Posterior cingulate gyrus (tissue), 11 donors: ENCODE measurements at places on chromosomes 1 and 21.

- DNase-seq = no peak
Measured at GRCh38 chr1:107993920-107994319, 28.9 kb upstream of the VAV3 start.

GRCh38 chr1:13828454-13829151, 128.6 kb downstream of the PRDM2 start:
- DNase-seq = no peak

- DNase-seq = no peak
Measured at GRCh38 chr21:16811011-16811410, 701.8 kb upstream of the CXADR start.

- DNase-seq = no peak
Measured at GRCh38 chr1:200103966-200104583, 76.6 kb downstream of the NR5A2 start.

- no peak for DNase-seq
Measured at GRCh38 chr21:45286671-45287437, 841 bp downstream of the POFUT2 start.

DNA sequence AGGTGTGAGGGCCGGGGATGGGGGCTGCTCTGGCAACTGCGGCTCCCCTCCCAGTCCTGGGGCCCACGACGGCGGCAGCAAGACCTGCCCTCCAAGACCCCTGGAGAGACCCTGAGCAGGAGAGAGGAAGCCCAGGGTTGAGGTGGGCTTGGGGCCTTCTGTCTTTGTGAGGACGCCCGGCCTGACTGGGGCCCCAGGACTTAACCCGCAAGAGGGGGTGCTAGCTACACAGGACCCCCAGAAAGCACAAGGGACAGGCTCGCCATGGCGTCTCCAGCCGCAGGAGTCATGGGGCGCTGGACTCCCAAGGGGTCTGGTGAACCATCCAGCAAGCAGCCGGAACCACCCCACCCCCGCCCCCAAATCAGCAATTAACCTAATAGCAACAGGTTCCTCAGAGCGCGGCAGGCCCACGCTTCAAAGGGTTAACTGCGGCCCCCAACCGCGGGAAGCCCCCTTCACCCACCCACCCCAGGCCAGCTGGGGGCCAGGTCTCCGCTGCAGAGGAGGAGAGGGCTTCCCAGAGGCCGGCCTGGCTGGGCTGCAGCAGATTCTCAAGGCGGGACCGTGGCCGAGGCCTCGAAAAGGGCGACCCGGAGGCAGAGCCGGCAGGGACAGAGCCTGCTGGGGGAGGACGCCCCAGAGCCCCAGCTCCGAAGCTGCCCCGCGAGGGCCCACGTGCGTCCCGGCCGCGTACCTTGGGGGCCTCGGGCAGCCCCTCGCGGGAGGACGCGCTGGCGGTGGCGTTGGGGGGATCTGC, 525 bp downstream of the C1QTNF12 start:
- DNase-seq = no peak

DNA sequence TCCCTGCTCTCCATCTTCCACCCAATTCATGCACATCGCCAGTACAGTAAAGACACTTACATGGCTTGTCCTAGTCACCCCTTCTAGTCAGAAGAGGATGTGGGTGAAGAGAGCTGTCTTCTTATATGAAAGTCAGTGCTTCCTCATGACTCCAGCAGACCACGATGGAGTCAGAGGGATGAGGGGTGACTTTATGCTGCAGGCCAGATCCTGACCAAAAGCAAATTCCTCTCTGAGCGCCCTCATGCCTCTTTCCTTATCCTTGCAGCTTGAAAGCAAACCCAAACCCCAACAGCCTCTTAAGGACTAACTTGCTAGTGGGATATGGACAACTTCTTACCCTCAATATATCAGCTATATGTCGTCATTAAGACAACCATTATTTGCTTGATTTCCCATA, 348.2 kb upstream of the DUSP10 start:
- DNase-seq = no peak

DNA sequence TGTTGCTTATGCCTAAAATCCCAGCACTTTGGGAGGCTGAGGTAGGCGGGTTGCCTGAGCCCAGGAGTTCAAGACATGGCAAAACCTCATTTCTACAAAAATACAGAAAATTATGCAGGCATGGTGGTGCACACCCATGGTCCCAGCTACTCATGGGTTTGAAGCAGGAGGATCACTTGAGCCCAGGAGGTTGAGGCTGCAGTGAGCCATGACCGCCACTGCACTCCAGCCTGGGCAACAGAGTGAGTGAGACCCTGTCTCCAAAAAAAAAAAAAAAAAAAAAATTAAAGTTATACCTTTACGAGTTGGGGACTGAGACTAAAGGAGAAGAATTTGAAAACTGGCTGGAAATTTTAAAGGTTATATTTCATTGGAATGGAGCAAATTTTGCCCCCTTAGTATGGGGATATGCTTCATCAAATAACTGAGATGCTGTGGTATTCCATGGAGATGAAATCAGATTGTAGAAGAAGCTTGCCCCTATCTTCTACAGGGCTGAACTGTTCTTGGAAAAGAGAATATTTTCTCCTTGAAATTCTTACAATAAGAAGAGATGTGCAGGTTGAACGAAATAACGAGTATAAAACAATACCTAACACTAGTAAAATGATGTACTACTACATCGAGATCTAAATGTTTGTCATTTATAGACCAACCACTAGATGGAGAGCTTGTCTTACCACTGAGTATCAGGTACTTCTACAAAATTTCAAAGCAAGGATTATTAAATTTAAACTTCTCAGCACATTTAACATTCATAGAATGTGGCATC, 34.9 kb upstream of the SCYL3 start:
- DNase-seq = no peak

- DNase-seq = no peak
Measured at GRCh38 chr21:15096146-15096545, 31.3 kb upstream of the NRIP1 start.

DNA sequence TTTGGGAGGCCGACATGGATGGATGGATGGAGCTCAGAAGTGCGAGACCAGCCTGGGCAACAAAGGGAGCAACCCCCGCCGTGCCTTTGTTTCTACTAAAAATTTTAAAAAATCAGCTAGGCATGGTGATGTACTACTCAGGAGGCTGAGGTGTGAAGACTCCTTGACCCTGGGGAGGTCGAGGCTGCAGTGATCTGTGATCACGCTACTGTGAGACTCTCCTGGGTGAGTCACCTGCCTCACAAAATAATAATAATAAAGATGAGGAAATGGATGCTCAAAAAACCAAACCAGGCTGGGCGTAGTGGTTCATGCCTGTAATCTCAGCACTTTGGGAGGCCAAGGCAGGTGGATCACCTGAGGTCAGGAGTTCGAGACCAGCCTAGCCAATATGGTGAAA, 19.2 kb downstream of the DSTYK start:
- DNase-seq = no peak

- DNase-seq = peak; percentile 84
Measured at GRCh38 chr1:32892368-32893197, 6.3 kb downstream of the HPCA start.

DNA sequence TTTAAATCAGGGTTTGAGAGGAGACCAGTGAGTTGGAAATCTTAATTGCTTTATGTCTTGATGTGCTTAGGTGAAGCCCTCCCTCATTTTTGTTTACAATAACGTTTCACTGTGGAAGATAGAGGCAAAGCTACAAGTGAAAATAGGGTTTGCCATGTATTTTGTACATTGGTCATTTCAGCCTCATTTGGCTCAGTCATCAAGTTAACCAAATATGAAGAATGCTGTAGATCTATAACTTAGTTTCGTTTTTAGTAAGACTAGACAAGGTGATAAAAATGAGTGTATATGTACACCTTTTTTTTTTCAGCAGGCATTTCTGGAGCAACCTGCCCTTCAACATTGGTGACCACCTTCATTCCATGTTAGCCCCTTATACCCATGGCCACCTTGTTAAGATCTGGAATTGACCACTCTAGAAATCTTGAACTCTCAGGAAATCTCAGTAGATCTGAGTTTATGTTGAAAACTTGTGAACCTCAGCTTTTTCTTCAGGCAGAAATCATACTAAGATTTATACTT, 2.9 kb downstream of the NFYC start:
- no peak for DNase-seq

- no peak for DNase-seq
Measured at GRCh38 chr1:219427989-219428388, 184.9 kb downstream of the ZC3H11B start.

- no peak for DNase-seq
Measured at GRCh38 chr1:19057182-19057779, 100.8 kb upstream of the IFFO2 start.

- no peak for DNase-seq
Measured at GRCh38 chr1:57421806-57422205, 2.1 kb downstream of the DAB1 start.

GRCh38 chr1:183330335-183330734, 87.8 kb downstream of the NMNAT2 start:
- no peak for DNase-seq

- DNase-seq = no peak
Measured at GRCh38 chr1:58780411-58780810, 3.4 kb downstream of the JUN start.

- DNase-seq = peak; percentile 24
Measured at GRCh38 chr1:199082778-199083389, 444.0 kb downstream of the PTPRC start.

DNA sequence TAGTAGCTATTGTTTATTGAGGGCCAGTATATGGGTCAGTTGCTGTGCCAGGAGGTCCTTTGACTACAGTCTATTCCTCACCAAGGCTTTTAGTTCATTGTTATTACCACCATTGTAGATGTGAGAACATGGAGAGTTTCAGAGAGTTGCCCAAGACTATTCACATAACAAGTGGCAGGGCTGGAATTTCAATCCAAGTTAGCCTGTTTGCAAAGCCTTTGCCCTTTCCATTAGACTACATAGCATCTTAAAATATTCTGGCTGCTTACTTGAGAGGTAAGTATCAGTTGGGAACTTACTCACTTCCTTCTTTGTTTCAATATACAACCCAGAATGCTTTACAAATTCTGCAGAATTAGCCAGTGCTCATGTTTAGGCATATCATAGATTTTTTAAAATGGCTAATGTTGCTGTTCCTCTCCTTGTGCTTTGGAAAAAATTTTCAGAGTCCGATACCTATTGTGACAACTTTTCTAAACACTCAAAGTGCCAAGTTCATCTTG, 141.2 kb downstream of the FGGY start:
- DNase-seq = no peak

- no peak for DNase-seq
Measured at GRCh38 chr1:173100476-173101107, 49.9 kb upstream of the TNFSF18 start.

DNA sequence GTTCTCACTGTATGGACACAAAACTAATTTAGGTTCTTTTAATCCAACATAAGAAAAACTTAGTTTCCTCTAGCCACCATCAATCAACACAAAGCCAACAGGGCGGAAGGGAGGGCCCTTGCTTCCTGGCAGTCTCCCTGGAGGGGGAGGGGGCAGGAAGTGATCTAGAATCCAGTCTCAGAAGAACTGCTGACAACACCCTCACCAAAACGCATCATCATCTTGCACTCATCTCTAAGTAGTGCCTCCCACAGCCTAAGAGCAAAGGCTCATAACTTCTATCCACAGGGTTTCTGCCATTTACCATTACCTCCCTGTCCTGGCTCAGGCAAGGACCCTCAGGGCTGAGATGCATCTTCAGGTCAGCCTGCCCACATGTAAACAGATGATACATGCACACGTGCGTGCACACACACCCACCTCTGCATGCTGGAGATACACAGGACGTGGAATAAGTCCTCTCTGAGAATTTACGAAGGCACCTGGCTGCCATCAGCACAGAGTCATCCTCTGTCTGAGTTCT, 20.5 kb downstream of the HIVEP3 start:
- DNase-seq = no peak

GRCh38 chr1:7467476-7468175, 303.5 kb upstream of the VAMP3 start:
- no peak for DNase-seq

DNA sequence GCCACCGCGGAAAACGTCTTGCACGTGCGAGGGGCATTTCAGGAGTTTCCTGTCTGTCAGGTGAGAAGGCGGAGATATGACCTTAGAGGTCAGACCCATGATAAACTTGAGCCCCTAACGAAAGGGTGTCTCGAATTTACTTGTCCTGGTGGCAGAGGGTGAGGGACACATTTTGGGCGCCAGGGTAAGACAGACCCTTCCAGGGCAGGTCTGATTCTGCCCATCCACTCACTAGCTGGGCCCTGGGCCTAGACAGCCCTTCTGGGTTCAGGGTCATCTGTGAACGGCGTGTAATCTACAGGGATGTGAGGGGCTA, 395 bp upstream of the CSRP1 start:
- no peak for DNase-seq

DNA sequence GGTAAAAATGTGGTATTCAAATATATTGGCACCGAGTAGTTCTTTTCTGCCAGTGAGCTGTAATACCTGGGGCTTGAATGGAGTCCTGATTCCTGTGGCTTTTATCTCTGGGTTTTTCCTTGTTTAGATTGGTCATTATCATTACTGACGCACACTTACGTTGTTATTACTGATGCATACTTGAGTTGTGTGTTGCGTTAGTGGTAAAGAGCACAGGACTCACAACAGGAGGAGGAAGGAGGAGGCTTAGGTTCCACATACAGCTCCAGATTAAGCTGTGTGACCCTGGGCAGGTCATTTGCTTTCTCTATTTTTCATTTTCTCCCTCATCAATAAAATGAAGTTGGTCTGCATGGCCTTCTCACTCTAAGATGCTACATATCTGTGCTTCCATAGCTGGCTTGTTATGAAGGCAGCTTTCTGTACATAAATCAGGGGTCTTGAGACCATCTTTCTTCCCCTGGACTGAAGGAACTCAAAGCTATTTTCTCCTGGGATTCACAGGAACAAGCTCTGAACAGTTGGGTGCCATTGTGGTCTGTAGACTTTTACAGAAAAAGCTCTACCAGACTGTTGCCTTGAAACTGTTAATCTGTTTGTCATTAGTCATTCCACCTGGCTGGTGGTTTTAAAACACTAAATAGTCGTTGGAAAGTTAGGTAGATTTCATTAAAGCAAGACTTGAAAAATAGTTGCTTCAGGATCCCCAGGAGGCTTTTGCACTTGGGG, 5.6 kb downstream of the ARID1A start:
- DNase-seq = no peak

DNA sequence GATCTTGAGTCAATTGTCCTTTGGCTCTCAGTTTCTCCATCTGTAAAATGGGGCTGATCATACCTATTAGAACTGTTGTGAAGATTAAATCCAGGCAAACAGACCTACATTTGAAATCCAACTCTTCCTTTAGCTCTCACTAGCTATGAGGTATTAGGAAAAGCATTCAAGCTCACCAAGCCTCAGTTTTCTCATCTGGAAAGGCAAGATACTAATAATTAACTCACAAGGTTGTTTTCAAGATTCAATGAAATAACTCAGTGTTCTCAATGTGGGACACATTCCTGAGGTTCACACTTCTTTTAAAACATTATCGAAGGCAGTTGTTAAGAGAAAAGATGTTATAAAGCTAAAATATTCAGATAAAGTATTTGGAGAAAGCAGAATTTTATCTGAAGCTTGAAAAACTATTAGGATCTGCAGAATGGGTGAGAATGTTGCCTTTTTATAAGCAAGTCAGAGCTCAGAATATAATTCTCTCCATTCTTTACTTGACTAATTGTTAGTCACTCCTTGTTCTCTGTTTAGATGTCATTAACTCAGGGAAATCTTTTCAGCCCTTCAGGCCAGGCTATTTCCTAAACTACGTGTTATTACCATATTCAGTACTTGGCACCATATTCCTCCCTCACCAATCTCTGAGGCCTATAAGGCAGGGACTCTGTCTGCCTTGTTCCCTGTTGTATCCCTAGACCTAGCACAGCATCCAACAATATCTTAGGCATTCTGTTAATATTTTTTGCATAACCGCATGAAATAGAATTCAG, 72.0 kb upstream of the VAV3 start:
- no peak for DNase-seq

- DNase-seq = no peak
Measured at GRCh38 chr1:246199086-246199645, 307.9 kb downstream of the SMYD3 start.
